ENCODE measurements at places on chromosomes 6 and 20.
A peak's percentile ranks its signal among the peaks of the same experiment; 100 is the strongest.

GRCh38 chr6:146910611-146911010, 293.6 kb upstream of the STXBP5 start:
- no peak for DNase-seq

- DNase-seq, result no peak
Observed at GRCh38 chr20:63217706-63218105, 1.8 kb upstream of the YTHDF1 start.

DNA sequence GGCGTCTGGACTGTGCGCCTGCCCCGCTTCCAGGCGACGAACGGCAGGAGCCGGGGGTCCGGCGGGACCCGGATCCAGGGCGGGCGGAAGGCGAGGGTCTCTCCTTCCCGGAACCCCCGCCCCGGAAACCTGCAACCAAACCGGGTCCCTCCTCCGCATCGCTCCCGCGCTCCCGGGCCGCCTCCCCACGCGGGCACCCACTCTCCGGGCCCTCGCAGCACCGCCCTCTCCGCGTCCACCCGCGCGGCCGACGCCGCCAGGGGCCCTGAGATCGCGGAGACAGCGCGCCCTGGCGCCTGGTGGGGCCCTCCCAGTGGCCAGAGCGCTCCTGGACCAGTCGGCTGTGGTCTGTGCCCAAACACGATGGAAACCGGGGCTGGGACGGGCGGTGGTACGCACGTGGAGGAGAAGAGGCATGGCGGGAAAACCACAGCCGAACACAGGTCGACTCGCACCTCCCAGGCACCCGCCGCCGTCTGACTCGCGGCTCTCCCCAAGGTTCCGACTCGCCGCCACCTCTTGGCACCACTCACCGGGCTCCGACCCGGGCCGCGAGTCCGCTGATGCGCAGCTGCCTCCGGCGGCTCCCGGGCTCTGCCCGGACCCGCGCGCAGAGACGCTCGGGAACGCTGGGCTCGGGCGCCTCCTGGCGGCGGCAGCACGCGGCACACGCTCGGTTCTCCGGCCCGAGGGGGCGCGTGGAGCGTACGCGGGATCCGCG, 7.9 kb downstream of the NKX2-2 start:
- peak; percentile 83 for DNase-seq

DNA sequence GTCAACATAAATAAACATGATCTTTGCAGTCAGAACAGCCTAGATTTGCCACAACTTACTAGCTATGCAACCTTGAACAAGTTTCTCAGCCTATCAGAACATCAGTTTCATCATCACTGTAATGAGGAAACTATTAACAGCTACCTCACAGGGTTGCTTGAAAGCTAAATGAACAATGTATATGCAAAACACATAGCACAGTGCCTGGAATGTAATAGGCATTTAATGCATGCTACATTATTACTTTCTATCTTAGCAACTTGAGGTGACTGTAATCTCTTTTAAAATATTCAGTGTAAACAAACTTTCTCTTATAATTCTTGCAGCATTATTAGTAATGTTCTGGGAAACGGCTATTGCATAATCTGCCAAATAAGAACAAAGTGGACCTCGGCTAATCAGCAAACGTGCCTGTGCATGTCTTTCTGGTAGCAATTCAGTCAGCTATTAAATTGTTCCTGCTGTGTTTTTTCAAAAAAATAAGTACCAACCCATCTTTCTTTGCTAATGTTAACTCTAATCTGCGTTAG, 61.5 kb downstream of the SYNE1 start:
- DNase-seq, result no peak

GRCh38 chr6:1380625-1381427, 8.6 kb upstream of the FOXF2 start:
- no peak for DNase-seq

DNA sequence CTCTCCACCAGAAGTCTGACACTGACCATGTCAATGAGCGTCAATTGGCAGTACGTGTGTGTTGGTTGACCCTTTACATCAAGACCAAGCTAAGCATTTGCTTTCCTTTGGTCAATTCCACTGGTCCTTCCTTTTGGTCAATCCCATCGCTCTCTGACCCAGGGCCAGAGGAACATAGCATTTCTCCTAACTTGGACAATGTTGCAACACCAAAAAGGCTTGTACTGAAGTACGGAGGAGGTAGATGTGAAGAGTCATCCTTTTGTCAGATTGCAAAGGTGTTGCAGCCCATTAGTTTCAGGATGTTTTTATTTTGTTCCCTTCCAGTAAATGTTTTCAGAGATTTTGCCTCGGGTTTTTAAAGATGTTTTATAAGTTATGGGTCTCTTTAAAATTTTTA, 24.6 kb downstream of the EDN1 start:
- no peak for DNase-seq

DNA sequence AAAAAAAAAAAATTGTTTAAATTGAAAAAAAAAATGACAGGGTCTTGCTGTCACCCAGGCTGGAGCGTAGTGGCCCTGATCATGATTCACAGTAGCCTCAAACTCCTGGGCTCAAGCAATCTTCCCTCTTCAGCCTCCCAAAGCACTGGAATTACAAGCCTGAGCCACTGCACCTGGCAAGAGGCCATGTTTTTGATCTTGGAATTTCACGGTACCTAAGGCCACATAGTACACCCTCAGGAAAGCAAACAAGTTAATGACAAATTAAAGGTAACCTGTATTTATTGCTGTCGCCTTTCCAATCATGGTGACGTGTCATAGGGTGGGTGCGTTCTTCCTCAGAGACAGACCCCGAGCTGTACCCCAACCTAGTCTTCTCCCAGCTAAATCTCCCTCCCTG, 79.2 kb downstream of the LINC00237 start:
- no peak for DNase-seq

GRCh38 chr6:2956930-2957685, 14.3 kb downstream of the SERPINB6 start:
- no peak for DNase-seq

DNA sequence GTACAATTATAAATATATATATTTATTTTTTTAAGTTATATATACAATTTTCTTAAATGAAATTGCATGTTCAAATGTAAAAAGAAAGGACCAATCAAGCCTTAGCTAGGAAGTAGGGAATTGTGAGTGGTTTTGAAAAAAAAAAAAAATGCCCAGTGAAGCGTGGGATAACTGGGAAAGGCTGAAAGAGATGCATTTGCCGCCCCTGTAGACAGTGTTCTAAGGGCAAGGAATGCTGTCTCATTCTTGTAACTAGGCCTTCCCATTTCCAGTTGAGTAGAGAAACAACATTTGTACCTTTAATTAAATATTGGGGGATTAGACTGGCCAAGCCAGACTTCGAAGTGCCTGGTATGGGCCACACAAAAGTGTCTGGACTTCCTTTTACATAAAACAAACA, 430.1 kb upstream of the SLC35B3 start:
- DNase-seq, result no peak

DNA sequence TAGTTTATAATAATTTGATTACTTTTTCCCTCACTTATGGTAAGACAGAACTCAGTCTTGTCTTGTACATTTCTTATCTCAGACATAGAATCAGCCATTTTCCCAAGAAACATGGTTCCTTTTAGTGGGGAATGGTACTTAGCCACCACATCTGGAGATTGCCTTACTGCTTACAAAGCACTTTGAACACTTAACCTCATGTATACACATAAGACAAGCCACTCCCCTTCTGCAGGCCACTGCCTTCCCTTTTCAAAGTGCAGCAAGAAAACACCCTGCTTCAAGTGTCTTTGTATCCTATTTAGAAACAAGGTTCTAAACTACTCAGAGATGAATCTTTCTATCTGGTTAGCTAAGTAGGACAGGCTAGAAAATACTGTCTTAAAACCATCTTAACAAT, 159.2 kb downstream of the UBE3D start:
- no peak for DNase-seq

GRCh38 chr6:40492187-40492586, 95.0 kb downstream of the LRFN2 start:
- no peak for DNase-seq

- no peak for DNase-seq
Observed at GRCh38 chr6:31663126-31663960, 1.5 kb downstream of the GPANK1 start.

GRCh38 chr20:39489986-39490560, 527.9 kb downstream of the DHX35 start:
- DNase-seq, result no peak

DNA sequence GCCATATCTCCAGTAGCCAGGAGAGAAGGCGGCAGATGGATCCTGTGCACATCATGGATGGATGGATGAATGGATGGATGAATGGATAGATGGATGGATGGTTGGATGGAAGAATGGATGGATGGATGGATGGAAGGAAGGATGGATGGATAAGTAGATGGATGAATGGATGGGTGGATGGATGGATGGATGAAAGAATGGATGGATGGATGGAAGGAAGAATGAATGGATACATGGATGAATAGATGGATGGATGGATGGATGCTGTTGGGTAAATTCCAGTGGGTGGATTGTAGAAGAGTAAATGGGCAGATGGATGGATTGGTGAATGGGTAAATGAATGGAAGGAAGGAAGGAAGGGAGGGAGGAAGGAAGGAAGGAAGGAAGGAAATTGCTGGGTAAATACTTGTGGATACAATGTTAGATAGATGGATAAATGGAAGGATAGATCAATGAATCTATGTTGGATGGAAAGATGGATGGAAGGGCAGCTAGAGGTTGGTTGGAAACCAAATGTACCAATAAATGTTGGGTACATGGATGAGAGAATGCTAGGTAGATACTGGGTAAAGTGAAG, 19.5 kb downstream of the PTGIS start:
- no peak for DNase-seq

DNA sequence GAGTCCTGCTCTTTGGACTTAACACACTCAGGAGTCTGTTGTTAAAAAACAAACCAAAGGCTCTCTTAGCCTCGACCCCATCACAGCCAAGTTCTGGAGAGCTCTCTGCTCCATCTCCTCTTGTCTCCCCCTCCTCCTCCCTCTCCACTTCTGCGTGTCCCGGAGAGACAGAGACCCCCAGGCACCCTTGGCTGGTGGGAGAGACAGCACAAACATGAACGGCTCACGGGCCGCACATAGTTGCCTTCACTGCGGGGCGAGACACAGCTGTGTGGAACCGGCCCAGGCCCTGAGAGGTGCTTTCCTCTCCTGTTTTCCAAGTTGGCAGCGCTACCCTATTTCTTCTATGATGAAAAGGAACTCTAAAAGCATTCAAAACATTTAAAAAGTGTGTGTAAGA, 23.3 kb upstream of the MYT1 start:
- DNase-seq, result no peak

DNA sequence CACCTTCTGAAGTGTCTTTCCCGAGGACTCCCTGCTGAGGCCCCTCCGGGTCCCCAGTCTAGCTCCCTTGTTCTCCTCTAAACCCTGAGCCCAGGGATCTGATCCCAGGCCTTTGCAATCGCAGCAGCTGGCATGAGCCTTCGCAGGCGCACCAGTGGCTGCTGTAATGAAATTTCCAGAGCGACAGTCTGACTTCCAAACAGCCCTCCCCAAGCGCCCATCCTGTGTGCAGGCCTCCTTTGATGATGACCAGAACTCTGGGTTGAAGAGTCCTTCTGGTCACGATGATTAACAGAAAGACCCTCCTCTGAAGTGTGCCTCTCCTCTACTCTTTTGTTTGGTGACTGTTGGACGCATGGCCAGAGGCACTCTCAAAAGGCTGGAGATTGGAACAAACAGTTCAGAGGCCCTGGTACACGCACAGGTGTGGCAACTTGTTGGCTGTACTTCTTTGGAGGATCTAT, 89.1 kb upstream of the MPC1 start:
- DNase-seq, result no peak

DNA sequence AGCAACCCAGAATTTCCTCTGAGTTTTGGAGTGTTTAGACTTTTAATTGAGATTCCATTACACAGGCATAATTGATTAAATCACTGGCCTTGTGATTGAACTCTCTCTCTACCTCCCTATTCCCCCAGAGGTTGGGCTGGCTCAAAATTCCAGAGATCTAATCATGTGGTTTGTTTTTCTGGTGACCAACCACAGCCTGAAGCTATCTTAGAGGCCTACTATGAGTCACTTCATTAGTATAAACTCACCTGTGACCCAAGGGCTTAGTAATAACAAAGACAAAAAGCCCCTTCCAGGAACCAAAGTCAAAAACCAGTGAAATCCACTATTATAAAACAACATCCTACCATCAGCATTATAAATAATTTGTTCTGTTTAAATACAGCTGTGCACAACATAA, 992.5 kb upstream of the CITED2 start:
- no peak for DNase-seq

DNA sequence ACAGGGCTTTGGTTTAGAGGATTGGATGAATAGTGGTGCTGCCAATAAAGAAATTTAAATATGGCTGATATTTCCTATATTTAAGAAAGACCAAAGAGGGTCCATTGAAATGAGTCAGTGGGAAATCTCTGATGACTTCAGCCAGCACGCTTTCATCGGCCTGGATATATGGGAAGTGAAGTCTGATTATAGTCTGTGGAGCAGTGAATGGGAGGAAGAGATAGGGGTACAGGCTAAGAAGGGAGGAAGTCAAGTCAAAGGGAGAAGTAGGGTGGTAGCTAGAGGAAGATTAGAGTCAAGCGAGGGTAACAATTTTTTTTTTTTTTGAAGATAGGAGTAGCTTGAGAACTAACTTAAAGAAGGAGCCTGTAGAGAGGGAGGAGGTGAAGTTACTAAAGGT, 22.7 kb downstream of the SLC16A10 start:
- DNase-seq, result no peak

DNA sequence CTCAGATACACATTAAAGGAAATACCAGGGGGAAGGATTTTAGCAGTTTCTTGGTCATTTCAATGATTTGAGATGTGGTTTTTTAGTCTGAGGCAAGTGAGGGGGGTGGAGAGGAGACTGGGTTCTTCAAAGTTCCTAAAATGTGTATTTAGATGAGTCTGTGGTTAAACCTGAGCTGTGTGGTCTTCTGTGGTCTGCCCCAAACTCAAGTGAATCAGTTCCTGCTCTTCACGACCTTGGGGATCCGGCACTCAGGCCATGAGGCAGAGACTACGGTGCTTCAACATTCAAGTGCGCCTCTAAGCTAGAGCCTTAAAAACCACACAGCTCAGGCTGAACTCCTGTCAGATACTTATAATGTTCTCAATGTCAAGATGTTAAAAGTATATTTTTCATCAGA, 406.7 kb downstream of the LMBRD1 start:
- no peak for DNase-seq

DNA sequence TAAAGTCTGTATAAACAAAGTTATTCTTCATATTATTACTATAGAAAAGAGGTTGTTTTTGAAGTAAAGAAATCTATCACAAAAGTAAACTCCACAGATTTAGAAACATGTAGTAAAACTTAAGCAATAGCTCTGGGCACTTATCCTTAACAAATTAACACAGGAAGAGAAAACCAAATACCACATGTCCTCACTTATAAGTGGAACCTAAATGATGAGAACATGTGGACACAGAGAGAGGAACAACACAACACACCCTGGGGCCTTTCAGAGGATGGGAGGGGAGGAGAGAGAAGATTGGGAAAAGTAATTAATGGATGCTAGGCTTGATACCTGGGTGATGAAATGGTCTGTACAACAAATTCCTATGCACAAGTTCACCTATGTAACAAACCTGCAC, 57.2 kb downstream of the C6orf58 start:
- no peak for DNase-seq
